ENCODE measurements at places on chromosomes 16 and 17.

GRCh38 chr17:66150708-66151107 lies 41.2 kb downstream of the CEP112 start:
- no peak for DNase-seq

GRCh38 chr16:70696952-70697593 lies 11.2 kb upstream of the MTSS2 start:
- DNase-seq: peak; percentile 70

DNA sequence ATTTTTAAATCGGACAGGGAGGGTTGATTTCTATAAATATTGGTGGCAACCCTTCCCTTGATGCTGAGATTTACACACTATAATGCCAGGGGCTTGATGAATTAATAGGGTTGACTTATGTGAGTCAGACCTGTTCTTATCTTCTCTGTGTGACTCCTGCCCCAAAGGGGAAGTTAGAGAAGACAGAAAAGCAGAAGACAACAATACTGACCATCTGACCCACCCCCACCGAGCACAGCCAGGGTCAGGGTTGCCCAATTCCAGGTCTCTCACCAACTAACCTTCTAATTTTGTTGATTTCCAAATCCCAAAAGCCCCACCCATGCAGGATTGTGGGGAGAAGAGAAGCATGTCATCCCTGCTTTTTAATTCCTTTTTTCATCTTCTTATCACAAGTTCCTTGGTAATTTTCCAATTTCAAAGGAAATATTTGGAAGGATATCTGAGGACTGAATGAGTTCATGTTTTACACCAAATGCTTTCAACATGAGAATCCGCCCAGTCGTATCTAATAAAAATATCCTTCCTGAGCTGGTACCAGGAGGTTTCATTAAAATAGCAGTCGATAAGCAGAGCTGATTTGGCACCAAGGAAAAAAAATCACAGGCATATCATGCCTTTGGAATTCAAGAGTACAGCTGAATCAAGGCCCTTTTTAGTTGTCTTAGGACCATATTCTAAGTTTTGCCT lies 603.4 kb upstream of the CDH11 start:
- no peak for DNase-seq

GRCh38 chr17:37384560-37385149 lies 8.9 kb downstream of the C17orf78 start:
- DNase-seq: no peak

All from activated CD8-positive, alpha-beta memory T cell treated with anti-CD3 and anti-CD28 coated beads, Interleukin-2, amount 10 ng/mL, durations not matched to agents 7 days and 5 days (primary cell).